ENCODE measurements at places on chromosomes 1 and 21.

DNA sequence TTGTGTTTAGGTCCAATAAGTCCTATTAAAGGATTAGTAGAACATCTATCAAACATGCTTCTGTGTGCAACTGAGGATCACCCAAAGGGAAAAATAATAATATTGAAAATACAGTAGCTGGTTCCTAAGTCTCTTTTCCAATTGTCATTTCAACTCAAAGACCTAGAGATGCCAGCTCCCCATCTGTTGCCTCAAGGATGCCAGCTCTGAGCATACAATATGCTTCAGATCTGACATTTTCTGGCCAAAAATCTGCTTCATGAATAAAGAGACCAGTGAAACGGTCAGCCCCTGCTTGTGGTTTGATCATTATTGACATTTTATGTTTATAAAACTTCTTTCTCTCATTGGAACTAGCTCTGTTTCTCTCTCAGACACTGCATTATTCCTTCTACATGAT lies 72.9 kb downstream of the CCDC185 start:
- DNase-seq: no peak

DNA sequence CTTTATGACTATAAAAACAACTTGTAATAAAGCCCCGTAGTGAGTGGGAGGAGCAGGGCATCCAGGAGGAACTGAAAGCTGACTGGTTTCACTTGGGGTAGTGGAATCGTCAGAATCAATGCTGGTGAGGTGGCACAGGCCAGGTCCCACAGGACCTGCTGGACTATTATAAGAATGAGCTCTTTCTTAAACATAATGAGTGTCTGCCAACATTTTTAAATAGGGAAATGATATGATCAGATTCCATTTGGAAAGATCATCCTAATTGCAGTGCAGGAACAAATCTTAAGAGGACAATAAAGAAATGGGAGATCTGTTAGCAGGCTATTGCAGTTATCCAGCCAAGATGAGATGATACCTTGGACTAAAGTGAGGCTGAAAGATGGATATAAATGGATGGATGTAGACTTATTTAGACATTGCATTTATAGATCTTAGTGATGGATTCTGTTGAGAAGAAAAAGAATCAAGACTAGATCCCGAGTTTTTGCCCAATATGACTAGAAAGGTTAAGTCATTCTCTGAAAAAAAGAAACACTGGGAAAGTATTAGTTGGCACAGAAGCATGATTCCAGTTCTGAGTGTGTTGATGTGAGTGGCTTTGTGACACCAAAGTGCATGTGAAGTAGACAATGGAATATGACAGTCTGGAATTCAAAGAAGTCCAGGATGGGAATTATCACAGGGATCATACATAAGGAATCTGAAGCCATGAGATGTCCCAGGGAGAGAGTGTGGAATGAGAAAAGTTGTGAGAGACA lies 153.3 kb upstream of the SGIP1 start:
- DNase-seq: no peak

- no peak for DNase-seq
These were observed 5.5 kb upstream of the PADI1 start for GRCh38 chr1:17199267-17200044.

DNA sequence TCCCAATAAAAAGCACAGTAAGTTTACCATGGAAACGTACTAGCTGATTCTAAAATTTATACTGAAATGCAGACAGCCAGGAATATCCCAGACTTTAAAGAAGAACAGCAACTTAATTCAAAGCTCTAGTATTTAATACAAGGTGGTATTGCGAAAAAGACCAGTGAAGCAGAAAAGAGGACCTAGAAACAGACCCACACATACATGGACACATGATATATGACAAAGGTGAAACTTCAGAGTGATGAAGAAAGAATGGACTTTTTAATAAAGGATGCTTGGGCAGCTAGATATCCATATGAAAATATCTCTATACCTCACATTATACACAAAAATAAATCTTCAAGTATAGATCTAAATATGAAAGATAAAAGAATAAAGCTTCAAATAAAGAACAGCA lies 62.6 kb downstream of the COP1 start:
- DNase-seq: no peak

DNA sequence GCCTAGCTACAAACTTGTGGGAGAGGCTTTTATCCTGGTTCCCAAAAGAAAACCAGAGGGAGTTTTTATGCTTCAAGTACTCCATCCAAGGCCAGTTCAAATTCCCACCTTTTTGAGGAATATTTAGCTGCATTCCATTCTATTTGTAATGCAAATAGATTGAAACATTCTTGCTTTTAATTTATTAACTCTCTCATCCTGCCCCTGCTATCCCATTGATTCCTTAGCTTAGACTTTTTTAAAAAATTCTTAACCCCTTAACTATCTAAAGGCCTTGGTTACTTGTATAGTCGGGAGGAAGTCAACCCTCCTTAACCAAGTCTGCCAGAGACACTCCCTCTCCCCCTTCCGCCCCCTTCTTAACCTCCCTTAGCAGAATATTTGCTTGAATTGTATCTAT lies 2.5 kb upstream of the MOV10 start:
- no peak for DNase-seq

- no peak for DNase-seq
These were observed 33.4 kb downstream of the ATF3 start for GRCh38 chr1:212641956-212642355.

- DNase-seq: no peak
These were observed at the start of gene MT1HL1 for GRCh38 chr1:237004116-237004515. MT1HL1 (minus strand) TSS chr1:237004441; CDS start chr1:237004372, 69 bp downstream.

DNA sequence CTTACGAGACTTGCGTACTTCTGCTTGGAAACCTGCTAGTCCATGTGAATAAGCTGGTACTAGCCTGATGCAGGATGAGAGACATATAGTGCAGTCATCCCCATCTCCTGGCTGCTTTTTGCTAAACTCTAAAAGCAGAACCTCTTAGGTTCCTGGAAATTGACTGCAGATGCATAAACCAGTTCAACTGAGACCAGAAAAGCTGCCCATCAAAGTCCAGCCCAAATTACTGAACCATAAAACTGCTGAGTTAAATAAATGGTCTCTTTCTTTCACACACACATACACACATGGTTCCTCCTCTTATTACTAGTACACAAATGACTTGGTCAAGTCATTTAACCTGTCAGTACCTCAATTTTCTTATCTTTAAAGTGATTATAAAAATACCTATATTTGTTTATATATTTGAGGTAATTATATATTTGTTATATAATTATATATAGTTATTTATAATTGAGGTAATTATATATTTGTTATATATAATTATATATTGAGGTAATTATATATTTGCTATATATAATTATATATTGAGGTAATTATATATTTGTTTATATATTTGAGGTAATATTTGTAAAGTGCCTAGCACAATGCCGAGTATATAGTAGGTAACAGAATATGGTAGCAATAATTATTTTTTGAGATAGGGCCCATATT lies 25.2 kb upstream of the RABGAP1L start:
- no peak for DNase-seq

GRCh38 chr1:157580179-157580827 lies 17.6 kb downstream of the FCRL4 start:
- no peak for DNase-seq
